ENCODE measurements at places on chromosomes 3 and 15.

GRCh38 chr3:177230641-177231040, 33.4 kb upstream of the TBL1XR1 start:
- no peak for DNase-seq

DNA sequence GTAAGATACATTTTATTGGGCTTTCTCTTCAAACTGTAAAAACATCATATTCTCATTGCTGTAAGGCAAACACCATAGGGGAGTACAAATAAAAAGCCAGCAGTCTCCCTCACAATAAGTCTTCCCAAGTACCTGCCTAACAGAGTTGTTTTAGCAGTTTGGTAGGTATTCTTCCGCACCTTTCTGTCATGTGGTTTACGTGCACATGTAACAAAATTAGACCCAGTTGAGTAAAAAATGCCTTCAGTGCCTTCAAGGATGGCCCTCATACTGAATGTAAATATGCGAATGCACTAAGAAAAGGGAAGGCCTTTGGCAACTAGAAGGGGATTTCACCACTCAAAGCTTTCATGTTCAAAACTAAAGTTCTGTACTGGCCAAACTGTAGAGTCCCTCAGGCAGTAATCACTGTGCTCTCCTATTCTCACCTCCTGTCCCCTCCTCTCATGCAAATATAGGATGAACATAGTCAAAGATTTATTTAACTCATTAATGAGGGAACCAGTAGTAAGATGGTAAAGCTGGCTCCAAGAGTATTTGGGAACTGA, 26.4 kb downstream of the USP3 start:
- no peak for DNase-seq

- DNase-seq = no peak
Measured at GRCh38 chr3:104632947-104633346, 733.8 kb upstream of the ALCAM start.

DNA sequence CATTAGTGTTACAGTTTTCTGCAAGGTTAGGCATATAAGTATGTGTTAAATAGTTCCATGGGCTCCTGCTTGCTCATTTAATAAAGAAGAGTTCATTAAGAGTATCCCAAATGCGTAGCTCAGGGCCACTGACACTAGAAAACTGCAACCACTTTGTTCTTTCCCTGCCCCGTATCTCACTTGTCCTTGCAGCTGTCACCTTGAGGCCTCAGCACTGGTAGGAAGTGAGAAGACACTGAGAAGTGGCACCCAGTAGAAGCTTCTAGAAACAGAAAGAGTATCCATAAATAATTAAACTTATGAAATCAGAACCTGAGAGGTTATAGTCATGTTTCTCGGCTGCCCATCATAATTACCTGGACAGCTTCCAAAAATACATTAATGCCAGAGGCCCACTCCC, 266.0 kb downstream of the KCNMB2 start:
- DNase-seq = no peak

DNA sequence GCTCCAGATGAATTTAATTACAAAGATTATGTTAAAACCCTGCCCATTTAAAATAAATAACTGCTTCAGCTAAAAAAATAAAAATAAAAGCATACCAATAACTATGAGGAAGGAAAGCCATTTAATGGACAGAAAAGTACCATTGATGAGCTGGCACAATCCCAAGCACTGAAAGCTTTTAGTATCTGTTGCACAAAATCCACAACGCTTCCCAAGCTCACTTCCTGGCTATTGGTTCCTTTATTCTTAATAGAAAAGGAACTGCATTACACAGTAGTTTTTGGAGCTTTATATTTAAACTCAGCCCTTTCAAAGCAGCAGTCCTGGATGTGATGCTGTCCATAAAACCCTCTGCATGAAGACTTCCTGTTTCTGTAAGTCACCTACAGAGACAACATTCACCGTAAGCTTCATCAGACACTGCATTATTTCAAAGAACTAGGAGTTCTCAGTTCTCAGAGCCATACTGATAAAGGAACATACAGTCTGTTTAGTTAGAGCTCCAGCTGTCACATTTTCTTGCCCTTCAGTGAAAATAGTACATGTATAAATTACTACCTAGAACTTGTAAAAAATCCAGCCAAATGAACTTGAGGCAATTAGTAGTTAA, 81.5 kb downstream of the CSNK1G1 start:
- peak; percentile 4 for DNase-seq

DNA sequence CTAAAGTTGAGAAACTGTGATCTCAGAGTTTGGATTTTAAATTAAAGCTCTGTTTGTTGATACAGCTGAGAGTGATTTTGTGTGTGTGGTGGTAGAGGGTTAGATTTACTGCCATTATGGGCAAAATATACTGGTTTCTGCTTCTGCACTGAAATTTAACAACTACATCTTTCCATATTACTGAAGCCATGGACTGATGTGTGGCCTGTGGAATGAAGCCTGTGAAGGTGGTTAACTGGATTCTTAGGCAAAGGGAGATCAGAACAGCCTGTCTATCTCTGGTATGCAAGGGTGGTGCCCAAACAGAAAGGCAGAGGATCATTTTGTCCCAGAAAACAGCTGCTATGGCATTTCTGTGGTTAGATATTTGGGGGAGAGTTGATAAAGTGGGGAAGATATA, 297.3 kb upstream of the THBS1 start:
- DNase-seq = no peak

DNA sequence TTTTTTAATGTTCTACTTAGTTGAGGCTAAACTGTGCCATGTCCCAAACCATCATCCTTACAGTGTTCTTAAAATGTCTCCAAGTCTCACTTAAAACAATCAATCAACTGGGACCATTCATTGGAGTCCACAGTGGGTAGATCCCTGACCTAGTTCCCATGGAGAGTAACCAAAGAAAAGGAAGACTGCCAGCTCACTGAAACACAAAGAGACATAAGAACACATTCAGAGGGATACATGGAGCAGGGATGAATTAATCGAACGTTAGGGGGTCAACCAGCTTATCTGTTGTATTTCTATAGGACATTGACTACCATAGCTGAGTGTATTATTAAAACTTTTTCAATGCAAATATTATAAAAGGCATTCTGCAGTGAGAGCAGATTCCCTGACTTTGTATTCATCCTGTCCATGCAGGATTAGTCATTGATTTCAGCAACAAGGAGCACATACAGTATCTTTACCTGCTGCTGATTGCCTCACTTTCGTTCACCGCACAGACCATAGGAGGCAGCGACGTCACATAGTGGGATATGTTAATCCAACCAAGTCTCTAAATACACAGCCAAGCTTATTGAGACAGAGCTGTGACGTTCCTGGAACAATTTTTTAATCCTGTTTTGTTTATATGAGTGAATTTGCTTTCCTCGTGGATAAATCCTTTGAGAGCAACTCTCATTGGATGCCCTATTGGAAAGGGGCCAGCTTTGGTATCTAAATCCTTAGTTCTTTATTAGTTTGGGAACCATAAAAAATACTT, 364.9 kb upstream of the RBMS3 start:
- no peak for DNase-seq

DNA sequence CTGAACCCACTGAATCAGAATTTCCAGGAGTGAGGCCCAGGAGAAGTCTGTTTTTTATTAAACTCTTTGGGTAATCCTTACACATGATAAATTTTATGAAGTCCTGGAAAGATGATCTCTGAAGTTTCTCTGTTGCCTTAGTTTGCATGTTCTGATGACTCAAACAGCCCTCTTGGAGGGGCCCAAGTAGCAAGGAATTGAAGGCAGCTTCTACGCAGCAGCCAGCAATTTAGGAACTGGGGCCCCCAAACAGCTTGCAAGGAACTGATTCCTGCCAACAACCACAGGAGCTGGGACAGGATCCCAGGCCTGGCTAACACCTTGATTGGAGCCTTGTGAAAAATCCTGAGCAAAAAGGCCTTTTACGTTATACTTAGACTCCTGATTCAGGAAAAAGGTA, 5.4 kb upstream of the ACP3 start:
- DNase-seq = no peak

DNA sequence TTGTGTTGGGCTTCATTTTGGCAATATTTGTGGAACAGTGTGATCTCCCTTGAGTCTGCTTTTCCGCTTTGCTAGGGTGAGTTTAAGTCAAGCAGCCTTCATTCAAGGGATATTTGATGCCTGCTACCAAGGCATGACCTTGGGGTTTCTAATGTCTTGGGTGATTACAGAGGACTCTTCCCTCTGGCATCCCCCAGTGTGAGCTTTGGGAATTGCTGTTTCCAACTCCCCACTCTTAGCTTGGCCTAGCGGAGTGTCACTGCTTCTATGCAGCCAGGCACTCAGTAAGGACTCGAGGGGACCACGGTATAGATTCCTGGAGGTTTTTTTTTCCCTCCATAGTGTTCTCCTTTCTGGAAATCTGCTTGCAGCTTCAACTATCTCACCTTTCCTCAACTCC, 21.1 kb downstream of the GCNT3 start:
- DNase-seq = no peak

DNA sequence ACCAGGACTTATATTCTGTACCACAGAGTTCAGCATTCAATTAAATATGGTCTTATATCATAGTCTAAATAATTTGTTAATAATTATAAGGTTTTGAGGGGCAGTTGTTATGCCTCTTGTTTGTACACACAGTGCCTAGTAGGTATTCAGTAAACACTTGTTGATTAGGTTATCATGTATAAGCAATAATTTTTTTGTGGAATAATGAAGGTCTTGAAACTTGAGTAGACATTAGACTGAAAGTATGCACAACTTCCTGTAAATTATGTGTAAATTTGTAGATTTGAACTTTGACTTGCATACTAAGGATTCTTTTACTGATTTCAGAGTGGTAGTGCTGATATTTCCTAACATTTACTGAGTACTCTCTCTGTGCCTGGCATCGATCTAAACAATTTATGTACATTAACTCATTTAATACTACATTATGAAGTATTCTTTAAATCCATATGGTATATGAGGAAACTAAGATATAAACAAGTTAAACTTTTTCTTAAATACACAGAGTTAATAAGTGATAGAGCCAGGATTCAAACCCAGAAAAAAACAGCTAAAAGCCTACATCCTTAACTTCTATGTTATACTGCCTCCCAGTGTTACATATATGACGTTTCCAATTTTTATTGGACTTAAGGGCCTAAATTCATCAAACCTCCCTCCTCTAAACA, 65.1 kb downstream of the GLCE start:
- DNase-seq = peak; percentile 7

DNA sequence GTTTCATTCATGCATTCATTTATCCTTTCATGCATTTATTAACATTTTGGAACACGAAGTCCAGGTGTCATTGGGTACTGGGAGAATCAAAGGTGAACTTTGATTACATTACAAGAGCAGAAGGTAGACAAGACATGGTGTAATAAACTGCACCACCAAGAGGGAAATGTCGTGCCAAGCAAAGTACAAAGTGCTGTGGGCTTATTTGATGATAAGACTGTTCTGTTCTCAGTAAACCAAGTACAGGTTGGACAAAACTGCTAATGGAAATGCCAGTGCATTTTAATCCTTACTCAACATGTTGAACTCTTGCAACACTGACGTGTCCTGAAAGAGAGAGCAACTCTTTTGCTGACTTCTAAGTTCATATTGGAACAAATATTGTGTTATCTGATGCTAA, 69.4 kb downstream of the MME start:
- DNase-seq = no peak

DNA sequence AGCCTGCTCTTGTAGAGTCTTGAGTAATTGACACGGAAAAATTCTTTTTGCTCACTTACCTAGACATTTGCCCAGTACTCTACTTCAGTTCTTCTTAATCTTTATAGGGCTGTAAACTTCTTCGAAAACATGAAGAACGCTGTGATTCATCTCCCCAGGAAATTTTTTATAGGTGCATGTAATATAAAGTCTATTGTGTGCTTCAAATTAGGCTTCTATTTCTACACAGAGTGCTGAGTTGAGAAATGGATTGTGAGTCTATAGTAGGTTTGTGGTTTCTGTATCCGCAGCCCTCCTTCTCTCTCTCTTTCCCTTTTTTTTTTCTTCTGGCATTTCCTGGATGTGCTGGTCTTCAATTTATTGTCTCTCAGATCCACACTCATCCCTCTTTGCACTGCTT, 183.3 kb upstream of the DCBLD2 start:
- DNase-seq = no peak

DNA sequence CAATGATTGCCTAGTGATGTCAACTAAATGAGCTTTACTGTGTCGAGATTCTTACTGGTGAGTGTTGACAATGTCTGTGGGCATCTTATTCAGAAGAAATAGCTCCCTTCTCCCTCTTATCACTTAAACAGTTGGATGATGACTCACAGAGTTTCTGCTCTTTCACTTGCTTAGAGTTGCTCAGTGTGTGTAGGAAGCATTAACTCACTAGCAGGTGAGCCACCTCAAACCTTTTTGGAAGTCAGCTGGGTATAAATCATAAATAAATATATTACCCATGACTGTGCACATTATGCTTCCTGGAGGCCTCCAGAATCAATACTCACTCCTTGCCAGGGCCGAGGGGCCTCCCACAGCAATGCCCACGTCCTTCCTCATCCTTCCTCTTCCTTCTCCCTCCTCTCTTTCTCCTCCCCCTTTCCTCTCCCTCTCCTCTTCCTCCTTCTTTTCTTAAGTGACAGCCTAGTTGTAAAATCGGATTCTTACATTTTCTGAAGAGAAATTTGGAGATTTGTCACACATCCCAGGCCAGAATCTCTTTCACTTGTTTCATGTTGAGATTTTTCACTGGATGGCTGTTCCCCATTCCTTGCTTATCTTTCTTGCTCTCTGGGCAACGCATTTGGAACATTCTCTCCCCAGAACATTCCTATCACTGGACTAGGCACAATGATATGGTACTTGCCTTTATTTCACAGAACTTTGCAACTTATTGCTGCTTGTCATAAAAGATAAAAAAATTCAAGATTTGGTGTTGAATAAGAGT, 17.5 kb downstream of the SHC4 start:
- DNase-seq = peak; percentile 23

DNA sequence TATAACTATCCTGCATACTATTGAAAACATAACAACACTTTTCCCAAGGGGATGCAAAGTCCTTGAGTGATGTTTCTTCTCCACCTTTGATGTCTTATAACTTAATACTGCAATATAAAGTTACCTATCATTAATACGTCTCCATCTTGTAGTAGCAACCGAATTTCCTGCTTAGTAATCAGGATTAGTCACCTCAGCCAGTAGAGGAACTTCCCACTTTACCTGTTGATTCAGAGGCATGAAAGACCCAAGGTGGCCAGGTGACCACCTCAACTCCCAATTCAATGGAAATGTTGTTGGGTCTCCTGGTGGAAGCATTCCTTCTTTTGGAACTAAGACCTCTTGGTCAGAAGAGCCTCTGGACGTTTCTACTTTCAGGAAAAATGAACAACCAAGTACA, 3.5 kb upstream of the TMCC1 start:
- DNase-seq = no peak

- peak; percentile 30 for DNase-seq
Measured at GRCh38 chr3:184619369-184619768, 57.8 kb downstream of the EPHB3 start.

DNA sequence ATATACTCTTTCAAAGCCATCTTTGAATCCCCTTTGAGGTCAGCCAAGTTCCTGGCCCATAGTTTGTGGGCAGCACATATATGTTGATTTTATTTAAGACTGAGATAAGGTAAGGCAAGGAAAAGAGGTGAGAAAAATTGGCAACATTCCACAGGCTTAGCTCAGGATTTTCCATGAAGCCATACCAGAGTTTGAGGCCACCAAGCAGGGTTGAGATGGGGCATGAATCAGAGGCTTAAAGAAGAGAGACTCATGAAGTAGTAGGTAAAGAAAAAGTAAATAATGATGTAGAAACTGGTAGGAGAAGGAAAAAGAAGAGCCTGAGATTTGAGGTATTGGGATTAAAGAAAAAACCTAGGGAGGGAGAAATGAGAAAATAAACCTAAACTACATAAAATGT, 89.2 kb downstream of the MYO5A start:
- no peak for DNase-seq

- DNase-seq = no peak
Measured at GRCh38 chr15:22960556-22960955, 19.6 kb downstream of the CYFIP1 start.

GRCh38 chr3:141432904-141433303, 53.9 kb upstream of the RASA2 start:
- DNase-seq = no peak

All from GDM1 (cell line).